G401 (cell line): ENCODE measurements at places on chromosomes 7 and 10.
A peak's percentile ranks its signal among the peaks of the same experiment; 100 is the strongest.

- no peak for DNase-seq
Measured at GRCh38 chr7:1584700-1585099, 14.9 kb upstream of the PSMG3 start.

GRCh38 chr10:24462889-24463552, 254.1 kb downstream of the KIAA1217 start:
- no peak for DNase-seq

- DNase-seq, result no peak
Measured at GRCh38 chr10:25745976-25746375, 188.1 kb upstream of the MYO3A start.

- DNase-seq, result peak; percentile 80
Measured at GRCh38 chr7:38476764-38477163, 154.4 kb downstream of the AMPH start.

DNA sequence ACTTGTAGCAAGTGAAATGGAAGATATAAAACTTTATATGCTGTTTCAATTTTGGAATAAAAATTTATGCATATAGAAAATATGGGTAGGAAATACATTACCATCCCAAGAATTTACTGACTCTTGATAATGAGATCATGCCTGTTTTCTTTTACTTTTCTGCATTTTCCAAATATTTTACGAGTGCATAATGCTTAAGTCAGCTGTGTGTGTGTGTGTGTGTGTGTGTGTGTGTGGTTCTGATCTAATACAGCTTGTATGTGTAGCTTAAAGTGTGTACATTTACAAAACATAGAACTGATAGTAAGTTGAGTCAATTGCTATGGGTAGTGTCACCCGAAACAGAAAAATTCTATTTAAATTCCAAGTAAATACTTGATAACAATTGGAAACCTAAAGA, 315.9 kb upstream of the LRRN3 start:
- no peak for DNase-seq

DNA sequence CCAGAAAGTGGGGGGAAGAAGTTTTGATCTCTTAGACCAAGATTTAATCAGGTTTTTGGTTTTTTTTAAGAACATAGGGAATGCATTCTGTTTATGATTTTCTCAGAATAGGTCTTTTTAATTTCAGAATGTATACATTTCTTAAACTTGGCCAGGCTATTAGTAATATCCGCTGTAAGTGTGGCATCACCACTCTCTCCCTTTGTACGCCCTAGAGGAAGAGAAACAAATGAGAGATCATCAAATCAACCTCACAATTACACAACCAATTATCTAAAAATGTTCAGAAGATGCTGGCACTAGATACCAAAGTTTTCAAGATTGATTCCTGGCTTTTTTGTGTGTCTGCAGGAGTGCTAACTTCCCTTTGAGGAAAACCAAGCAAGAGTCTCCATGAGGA, 70.0 kb downstream of the KLF6 start:
- no peak for DNase-seq

DNA sequence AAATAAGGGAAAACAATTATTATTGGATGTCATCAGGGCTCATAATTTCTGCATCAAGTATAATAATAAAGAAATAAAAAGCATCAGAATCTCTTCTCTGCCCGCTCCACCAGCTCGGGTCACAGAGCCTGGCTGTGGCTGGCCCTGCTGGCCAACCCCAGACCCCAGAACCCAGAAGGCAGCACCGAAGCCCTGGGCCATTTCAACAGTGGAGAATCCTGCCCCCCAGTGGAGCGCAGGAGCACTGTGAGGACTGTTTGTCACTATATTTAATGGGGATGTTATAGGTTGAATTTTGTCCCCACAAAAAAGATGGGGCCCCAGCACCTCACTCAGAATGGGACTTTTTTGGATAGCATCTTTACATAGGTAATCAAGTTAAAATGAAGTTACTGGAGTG, 27.3 kb downstream of the DENND11 start:
- no peak for DNase-seq
